Kidney (tissue), 22 donors: ENCODE measurements at places on chromosomes 1 and 21. TPM values are rescaled to one million over a fixed set of nuclear protein-coding genes. Genes with fewer than 3 reads are reported as not detected.

DNA sequence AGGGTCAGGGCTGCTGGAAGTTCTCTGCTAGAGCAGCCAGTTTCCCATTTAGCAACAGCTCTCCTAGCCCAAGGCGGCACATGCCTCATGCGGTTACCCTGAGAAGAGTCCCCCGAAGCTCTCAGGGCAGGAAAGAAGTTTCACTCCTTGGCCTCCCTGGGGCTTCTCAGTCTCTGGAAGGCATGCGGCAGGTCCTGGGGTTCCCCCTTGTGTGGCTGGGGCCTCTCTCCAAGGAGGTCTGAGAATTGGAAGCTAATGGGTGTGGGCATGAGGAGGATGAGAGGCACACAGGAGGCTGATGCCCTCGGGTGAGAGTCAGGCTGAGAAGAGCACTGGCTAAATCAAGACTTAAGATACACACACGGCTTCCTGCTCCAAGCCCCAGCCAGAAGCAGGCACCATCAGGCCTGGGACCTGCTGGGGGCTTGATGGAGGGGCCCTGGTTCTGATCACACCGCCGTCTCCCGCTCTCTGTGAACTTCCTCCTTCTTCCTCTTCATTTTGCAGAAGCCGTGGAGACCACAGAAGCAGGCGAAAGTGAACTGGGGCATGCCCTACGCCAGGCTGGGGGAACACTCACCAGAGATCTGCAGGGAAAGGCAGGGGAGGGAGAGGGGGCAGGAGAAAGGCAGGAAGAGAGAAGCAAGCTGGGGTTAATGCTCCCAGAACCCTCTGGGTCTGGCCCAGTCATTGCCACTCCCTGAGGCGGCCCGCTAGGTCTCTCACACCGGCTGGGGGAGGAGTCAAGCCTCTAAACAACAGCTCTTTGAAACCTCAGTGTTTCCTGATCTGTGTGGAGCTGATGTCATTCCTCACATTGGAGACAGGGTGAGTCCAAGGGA is 15.1 kb downstream of the BLACAT1 start:
- no peak overlapping the region for H3K4me3 ChIP-seq
- H3K27me3 ChIP-seq = no peaks in the 10 kb centered on the region
- peaks cover 48% of the 10 kb centered on the region for H3K4me1 ChIP-seq
- peak; percentile 80 for DNase-seq
- peak overlapping the region; percentile 25 for H3K27ac ChIP-seq

DNA sequence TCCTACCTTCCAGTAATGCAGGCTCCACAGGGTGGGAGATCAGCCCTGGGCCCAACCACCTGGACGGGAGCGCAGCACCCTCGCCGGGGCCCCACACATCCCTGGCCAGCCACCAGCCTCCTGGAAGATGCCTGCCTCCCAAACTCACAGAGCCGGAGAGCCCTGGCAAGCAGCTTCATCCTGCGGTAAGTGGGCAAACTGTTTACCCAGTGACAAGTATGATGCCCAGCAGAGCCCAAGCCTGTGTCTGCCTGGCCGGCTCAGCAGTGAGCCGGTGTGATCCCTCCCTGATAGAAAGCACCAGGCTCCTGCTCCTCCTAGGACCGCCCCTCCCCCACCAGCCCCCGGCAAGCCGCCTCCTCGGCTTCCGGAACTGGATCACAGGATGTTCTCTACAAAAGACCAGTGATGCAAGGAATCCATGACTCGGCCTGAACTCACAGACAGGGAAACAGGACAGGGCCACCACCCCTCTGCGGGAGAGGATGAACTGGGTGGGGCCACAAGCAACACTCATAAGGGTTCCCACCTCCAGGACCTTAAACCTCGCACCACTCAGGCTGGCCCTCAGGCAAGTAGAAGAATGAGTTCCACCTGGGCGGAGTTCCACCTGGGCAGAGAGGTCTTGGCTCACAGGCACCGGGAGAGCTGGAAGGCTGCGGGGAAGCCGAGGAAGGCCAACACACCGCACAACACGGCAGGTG is 7.9 kb downstream of the ACOT7 start:
- H3K27me3 ChIP-seq = no peaks in the 10 kb centered on the region
- H3K36me3 ChIP-seq = no peaks in the 10 kb centered on the region
- no peaks in the 10 kb centered on the region for H3K4me1 ChIP-seq
- DNase-seq = peak; percentile 80
- H3K27ac ChIP-seq = no peak overlapping the region

The PBX1 gene
- 91.5 TPM for total RNA-seq

DNA sequence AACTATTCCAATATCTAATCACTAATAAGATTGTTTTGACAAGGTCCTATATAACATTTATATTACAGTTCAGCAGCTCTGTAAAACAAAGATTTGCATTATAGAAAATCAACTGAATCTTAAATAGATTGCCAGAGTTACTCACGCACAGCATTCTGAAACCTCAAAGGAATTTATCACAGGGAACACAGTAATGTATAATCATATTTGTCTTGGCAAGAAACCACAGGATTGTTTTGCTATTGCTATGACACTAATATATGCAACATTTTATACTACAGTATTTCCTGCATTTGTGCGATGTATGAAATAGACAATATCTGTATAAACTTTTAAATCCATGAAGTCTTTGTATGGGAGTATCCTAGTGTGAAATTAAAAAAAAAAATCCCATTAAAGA is 101.4 kb downstream of the PLPPR5 start:
- H3K4me3 ChIP-seq = no peak overlapping the region
- no peaks in the 10 kb centered on the region for H3K4me1 ChIP-seq
- no peaks in the 10 kb centered on the region for H3K36me3 ChIP-seq
- H3K27ac ChIP-seq = no peak overlapping the region
- no peak for DNase-seq

DNA sequence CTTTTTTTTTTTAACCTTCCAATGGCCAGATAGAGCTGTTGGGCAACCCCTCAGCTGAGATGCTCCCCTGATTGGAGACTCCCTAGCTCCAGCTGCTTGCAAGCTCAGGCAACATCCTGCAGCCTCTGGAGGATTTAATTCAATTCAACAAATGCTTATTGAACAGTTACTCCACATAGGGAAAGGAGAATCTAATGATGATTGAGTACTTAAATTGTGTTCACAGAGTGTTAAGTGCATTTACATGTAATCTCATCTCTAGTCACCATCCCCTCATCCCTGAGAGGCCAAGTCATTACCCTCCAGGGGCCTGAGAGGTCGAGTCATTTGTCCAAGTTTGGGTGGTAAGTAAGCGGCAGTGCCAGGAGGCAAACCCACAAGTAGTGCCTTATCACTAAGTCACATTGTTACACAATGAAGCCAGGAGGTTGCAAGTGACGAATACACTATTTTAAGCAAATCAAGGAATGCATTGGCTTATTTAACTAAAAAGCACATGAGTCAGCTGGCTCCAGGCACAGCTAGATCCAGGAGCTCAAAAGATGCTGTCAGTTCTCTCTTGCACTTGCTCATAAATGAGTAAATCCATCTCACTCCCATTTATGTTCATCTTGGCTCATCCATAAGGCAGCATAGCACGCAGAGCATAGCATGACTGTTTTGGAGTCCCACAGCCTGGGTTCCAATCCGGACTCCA is 64.3 kb downstream of the OPTC start:
- peak overlapping the region; percentile 84 for H3K27ac ChIP-seq
- no peaks in the 10 kb centered on the region for H3K27me3 ChIP-seq
- H3K4me3 ChIP-seq = no peak overlapping the region
- H3K36me3 ChIP-seq = no peaks in the 10 kb centered on the region

The TMEM81 gene
- 1.7 TPM for total RNA-seq

The CENPS gene
- 21.9 TPM for total RNA-seq

- H3K27me3 ChIP-seq = no peaks in the 10 kb centered on the region
- peak; percentile 66 for DNase-seq
- no peak overlapping the region for H3K27ac ChIP-seq
Measured at GRCh38 chr1:24540906-24541710, 14.8 kb upstream of the NCMAP start.

The RGS4 gene
- 3.1 TPM for total RNA-seq

The GNAT2 gene
- not detected for total RNA-seq

The ITLN1 gene
- total RNA-seq = not detected

The PHLDA3 gene
- total RNA-seq = 25.6 TPM

The ANGPTL3 gene
- total RNA-seq = 0.41 TPM

- no peaks in the 10 kb centered on the region for H3K36me3 ChIP-seq
- H3K27ac ChIP-seq = no peak overlapping the region
- no peaks in the 10 kb centered on the region for H3K4me1 ChIP-seq
- no peaks in the 10 kb centered on the region for H3K27me3 ChIP-seq
Measured at GRCh38 chr1:40312238-40313205, 4.6 kb downstream of the COL9A2 start.

GRCh38 chr1:26907071-26907917 is 6.5 kb downstream of the NR0B2 start:
- peak overlapping the region; percentile 71 for H3K27ac ChIP-seq
- no peaks in the 10 kb centered on the region for H3K36me3 ChIP-seq
- no peaks in the 10 kb centered on the region for H3K4me1 ChIP-seq
- H3K27me3 ChIP-seq = no peaks in the 10 kb centered on the region

The MGST3 gene
- 296 TPM for total RNA-seq

DNA sequence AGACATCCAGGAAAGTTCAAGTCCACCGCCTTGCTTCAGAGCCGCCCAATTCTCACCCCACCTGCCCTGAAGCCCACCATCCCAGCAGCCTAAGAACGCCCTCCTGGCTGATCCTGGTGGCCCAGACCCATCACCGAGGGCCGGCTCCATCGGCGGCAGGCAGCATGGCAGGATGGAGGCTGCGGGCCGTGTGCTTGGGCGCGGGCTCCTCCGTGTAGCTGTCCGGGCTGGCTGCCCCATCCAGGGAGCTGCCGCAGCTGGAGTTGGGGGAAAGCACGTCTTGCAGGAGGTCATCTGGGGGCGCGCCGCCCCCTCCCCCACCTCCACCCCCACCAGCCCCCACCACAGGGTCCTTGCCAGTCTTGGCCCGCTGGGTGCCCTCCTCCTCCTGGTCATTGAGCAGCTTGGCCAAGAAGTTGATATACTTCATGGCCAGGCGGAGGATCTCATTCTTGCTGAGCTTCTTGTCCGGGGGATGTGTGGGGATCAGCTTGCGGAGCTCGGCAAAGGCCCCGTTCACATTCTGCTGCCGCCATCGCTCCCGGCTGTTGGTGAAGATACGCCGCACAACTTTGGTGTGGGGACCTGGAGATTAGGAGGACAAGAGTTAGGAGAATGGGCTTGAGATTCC is 12.3 kb downstream of the TAL1 start:
- no peaks in the 10 kb centered on the region for H3K36me3 ChIP-seq
- peaks cover 21% of the 10 kb centered on the region for H3K27me3 ChIP-seq
- no peak overlapping the region for H3K27ac ChIP-seq
- no peaks in the 10 kb centered on the region for H3K4me1 ChIP-seq
- H3K4me3 ChIP-seq = no peak overlapping the region
- no peak for DNase-seq

- no peaks in the 10 kb centered on the region for H3K36me3 ChIP-seq
- no peaks in the 10 kb centered on the region for H3K4me1 ChIP-seq
- DNase-seq = no peak
Measured at GRCh38 chr1:228375578-228376261, 30.9 kb downstream of the TRIM11 start.

GRCh38 chr1:190175320-190175719 is 302.3 kb downstream of the BRINP3 start:
- no peak overlapping the region for H3K4me3 ChIP-seq
- H3K27me3 ChIP-seq = no peaks in the 10 kb centered on the region
- no peaks in the 10 kb centered on the region for H3K36me3 ChIP-seq
- H3K4me1 ChIP-seq = no peaks in the 10 kb centered on the region
